ENCODE measurements at places on chromosomes 12 and 14.

DNA sequence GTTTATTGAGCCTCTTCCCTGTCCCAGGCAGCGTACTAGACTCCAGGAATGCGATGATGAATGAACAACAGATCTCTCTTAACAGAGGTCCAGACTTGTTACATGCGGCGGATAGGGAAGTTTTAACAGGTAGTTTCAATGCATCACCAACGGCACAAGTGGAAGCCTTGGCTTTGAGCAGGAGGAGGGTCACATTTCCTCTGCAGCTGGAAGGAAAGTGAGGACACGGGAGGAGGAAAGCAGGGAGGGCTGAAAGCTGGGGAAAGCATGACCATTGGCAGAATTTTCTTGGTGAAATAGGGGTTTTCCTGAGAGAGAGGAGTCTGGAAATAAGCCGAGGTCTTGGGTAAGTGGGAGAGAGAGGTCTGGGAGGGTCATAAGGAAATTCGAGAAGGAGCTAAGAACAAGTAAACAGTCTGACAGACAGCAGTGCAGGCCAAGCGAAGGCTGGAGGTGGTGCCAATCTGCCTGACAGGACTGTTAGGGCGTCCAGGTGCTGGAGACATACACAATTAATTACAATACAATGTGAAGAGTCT lies 15.4 kb downstream of the BHLHE41 start:
- DNase-seq = no peak

GRCh38 chr12:132148368-132149045 lies 4.2 kb downstream of the NOC4L start:
- no peak for DNase-seq

DNA sequence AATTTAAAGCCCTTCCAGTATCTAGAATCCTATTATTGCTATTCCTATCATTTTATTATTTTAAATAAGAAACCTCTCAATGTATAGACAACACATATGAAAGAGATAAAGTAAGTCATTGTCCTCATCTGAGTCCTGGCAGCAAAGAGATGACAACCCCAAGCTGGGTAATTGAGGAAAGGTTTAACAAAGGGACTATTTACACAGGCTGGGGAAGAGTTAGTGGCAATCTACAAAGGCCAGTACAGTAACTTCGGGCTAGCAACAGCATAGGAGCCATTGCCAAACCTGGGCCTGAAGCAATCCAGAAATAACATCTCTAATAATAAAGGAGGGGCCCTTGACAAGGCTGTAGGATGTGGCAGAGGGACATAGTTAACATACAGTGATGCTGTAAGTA lies 11.2 kb downstream of the PDE6H start:
- no peak for DNase-seq

- peak; percentile 21 for DNase-seq
Observed at GRCh38 chr12:68481181-68481941, 129.3 kb upstream of the RAP1B start.

GRCh38 chr12:103546959-103547358 lies 40.1 kb upstream of the STAB2 start:
- no peak for DNase-seq

- no peak for DNase-seq
Observed at GRCh38 chr12:43407816-43408645, 144.0 kb downstream of the ADAMTS20 start.

- no peak for DNase-seq
Observed at GRCh38 chr14:95215094-95215725, 57.9 kb upstream of the DICER1 start.

- no peak for DNase-seq
Observed at GRCh38 chr12:111057701-111058425, 137.5 kb upstream of the MYL2 start.

DNA sequence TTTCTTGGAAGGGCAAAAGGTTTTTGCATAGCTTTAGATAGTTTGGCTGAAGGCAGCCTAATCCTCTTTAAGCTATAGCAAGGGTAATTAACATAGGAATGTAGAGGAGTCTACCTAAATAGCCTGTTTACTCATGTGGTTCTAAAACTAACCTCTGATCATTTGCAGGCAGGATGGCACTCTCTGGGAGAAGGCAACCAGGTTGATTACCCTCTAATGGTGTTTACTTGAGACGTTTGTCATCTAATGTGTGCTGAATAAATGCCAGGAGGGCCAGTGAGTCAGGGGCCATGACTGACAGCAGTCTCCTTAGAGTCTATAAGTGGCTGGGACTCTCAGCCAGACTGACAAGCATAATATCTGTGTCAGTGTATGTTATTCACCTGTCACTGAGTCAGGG lies 286.4 kb downstream of the PCNX1 start:
- DNase-seq = no peak

DNA sequence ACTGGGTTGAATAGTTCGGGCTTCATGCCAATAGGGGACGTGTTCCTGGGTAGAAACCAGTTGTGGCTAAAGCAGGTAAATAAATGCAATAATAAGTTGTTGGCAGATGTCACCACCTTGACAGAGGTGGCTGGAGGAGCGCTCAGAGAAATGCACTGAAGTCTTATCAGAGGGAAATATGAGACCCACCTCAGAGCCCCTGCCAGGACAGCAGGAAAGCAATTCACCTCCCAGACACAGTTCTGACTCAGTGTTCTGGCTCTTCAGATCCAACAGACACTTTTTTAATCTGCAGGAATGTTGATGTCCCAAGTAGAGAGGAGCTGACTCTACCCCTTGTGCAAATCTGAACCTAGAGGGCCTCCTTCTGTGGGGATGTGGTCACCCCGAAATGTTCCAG lies 687.1 kb upstream of the FBXO33 start:
- no peak for DNase-seq

DNA sequence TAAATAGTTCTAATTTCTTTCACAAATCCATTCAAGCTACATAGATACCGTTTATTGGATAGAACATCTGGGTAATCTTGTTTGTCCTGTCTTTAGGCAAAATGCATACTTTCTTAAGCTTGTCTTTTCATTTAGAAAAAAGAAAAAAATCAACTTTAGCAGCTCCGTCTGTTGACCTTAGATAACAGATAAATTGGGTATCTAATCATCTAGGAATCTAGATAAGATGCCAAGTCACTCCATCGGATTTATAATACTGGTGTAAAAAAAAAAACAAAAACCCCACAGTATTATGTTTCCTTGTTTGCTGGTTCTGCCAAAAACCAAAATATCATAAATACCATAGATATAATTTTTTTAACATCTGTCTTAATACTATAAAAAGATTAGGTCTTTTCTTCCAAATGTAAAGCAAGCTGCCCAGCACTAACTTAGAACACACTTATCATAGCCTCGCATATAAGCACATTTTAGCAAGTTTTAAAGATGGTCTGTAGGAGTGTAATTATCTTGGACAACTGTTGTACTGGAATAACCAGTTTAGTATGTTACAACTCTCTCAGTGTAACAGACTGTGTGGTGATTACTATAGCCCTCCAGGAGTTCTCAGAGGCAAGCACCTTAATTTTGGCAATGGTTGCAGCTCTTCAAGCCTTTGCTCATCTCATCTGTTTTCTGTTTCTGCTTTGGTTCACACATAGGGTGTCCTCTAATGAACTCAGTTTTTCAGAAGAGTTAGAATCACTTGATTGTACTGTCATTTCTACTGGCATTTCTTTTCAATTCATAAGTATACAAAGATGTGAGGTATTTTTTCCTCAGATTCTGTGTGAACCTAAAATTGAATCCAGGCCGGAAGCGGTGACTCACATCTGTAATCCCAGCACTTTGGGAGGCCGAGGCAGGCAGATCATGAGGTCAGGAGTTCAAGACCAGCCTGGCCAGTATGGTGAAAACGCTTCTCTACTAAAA lies 83.1 kb downstream of the ANO6 start:
- no peak for DNase-seq

GRCh38 chr12:71710276-71711125 lies 24.6 kb downstream of the TMEM19 start:
- DNase-seq = no peak

DNA sequence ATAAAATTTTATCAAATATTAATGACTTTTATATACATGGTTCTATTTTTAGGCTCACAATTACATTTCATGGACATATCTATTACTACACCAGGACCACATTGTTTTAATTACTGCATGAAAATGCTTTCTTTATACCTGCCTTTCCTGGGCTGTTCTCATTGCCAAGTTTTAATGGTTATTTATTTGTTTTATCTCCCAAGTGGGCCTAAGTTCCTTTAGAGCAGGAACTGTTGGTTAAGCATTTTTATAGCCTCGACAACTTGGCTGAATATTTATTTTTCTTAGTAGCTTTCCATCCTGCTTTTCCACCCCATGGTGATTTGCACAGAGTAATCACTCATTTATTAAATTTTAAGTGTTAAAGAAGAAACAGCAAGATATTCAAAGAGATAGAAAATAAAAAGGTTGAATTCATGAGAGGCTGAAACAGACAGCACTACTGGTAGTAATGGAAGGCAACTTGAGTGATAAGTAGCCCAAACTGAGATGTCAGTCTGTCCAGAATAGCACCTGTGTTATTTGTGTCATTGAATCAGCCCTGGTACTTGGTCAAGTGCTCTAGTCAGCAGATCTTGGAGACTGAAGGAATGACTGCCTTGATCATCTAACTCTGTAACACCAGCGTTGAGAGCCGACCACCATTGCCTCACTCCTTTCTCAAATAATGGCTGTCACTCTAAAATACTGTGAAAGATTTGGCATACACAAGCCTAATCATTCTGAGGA lies 119.1 kb upstream of the EGLN3 start:
- no peak for DNase-seq

- DNase-seq = no peak
Observed at GRCh38 chr14:99317231-99318090, 45.5 kb upstream of the BCL11B start.

- no peak for DNase-seq
Observed at GRCh38 chr12:7229741-7230140, 40.3 kb downstream of the PEX5 start.

GRCh38 chr14:93109572-93110481 lies 5.9 kb downstream of the ITPK1 start:
- no peak for DNase-seq

- DNase-seq = no peak
Observed at GRCh38 chr12:60262378-60262777, 666.5 kb downstream of the SLC16A7 start.

DNA sequence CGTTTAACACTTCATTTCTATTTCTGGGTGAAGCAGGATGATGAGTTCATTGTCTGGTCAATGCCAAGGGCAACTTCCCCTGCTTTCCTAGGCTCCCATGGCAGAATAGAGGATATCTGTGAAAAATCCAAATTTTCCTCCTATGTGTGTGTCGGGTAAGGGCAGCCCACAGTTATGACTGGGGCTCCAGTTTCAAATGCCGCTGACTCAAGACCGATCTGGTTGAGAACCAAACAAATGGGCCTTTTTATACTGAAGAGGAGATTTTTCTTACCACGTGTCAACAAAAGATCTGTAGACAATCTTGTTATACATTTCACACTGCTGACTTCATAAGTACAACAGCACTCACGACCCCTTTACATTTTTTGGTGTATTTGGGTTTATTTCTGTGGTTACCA lies 120.8 kb downstream of the CHST11 start:
- no peak for DNase-seq

DNA sequence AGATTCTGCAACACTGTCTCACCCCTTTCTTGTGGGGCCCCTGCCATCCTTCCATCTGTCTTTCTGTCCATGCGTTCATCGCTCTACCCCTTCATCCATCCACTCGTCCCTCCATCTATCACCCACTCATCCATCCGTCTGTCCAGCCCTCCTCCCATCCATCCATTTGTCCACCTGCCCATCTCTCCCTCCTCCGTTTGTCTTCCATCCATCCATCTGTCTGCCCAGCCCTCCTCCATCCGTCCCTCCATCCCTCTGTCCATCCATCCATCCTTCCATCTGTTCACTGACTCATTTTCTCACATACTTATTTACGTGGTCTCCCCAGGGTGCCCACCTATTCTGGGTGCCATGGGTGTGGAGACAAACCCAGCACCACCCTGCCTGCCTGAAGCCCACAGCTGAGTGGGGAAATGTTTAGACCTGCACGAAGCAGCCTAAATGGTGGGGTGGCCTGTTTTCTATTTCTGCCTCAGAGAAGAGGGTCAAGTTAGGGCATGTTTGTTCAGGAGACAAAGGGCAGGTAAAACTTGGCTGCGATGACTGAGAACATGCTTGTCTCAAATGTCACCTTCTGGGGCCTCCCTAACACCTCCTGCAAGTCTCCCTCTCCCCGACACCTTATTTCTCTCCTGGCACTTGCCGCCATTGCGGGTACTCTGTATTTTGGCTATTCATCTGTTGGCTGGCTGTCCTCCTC lies 2.8 kb upstream of the SLC25A47 start:
- DNase-seq = no peak

DNA sequence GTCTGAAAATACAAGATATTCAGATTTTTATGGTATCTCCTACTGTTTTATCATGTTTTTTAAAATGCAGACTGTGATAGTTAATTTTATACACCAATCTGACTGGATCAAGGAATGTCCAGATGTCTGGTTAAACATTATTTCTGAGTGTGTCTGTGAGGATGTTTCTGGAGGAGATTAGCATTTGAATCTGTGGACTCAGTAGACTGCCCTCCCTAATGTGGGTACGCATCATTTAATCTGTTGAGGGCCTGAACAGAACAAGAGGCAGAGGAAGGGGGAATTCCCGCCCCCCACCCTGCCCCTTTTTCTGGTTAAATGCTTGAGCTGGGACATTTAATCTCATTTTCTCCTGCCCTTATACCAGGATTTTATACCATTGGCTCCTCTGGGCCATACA lies 72.1 kb downstream of the AVPR1A start:
- no peak for DNase-seq

GRCh38 chr14:70726651-70727375 lies 82.5 kb downstream of the MAP3K9 start:
- no peak for DNase-seq

DNA sequence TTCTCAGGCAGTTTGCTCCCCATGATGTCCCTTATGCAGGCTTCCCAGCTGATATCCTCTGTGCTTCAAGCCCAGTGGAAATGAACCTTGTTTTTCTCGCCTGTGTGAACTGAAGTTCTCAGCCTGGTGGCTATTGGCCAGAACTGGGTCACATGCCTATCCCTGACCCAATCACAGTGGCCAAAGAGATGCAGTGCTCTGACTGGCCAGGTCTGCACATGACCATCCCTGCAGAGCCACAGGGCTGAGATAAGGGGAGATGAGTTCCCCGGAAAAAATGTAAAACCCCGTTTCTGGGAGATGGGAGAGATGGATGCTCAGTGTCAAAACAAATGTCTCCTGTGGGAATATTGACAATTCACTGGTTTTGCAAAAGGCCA lies 34.7 kb upstream of the FZD10 start:
- no peak for DNase-seq

All from germinal center (tissue), 1 donor.